CD4-positive, alpha-beta T cell (primary cell): ENCODE measurements at places on chromosomes 13 and 19.

- DNase-seq = no peak
Measured at GRCh38 chr13:79684371-79684770, 203.4 kb downstream of the NDFIP2 start.

DNA sequence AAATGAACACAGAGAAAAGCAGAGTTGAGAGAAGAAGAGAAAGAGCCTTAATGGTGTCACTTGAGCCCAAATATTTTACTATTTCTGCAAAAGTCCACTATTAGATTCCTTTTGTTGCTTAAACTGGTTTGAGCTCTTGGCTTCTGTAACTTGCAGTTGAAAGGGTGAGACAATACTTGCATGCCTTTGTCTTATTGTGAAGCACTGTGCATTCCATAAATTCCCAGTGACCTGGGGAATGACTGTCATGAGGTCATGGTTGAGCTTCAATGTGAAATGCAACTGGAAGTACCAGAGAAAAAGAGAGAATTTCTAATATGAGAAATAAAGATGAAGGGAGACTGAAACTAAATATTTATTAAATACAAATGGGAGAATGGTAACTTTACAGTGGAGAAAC, 310.9 kb downstream of the TDRD3 start:
- DNase-seq = no peak

GRCh38 chr13:67273001-67273400, 42.9 kb upstream of the PCDH9 start:
- DNase-seq = no peak

- no peak for DNase-seq
Measured at GRCh38 chr13:57632276-57633140, 964 bp downstream of the PCDH17 start.

DNA sequence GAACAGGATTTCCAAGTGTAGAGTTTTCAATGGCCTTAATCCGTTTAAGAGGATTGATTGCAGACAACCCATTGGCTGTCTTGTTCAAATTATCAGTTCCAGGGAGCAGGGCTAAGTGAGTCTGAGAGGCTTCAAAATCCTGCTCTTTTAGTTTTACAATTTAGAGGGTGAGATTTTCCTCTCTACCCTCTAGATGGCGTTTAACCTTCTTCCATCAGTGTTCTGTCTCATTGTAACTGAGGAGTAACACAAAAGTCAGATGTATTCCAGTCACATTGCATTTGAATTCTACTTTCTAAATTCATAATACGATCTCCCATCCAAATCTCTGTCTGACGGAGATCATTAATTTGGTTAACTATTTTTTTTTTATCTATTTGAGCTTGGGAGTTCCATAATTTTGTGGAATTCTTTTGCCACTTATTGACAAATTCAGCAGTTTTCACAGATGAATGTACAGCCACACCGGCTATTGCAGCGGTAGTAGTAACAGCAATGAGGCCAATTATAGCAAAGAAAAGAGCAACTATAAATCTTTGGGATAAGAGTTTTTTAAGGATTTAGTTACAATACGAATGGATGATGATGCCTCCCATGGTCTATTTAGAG, 7.8 kb upstream of the C19orf84 start:
- DNase-seq = no peak

GRCh38 chr19:13055213-13056051, 47.2 kb downstream of the LYL1 start:
- DNase-seq = no peak

DNA sequence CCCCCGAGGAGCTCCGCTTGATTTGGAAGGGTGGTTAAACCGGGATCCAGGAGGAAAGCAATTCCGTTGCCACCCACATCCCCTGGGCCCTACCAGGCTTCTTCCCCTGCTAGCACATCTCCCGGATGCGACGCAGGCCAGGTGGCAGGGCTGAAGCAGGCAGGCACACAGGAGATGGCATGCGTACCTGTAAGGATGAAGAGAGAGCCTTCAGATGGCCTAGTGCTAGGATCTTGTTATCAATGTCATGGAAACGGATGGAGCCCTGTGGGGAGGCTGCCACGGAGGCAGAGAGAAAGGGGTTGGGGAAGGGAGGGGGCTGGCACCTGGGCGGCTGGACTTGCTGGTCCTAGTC, 8.5 kb upstream of the SOX1 start:
- DNase-seq = no peak

DNA sequence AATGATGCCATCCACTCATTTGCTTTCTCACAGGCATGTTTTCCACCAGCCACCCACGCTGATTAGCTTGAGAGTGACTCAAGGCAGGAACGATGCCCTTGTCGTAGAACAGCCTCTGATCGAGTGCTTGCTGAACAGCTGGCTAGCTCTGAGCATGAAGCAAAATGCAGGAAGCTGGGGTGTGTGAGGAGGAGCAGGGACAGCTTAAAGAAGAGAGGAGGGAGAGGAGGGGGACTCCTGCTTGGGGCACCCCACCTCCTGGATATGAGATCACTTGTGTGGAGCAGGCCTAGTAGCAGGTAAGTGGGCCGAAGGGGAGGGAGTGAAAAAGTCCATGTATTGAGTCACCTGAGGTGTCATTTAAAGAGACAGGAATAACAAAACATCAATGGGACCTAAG, 48.8 kb downstream of the IRS2 start:
- no peak for DNase-seq

DNA sequence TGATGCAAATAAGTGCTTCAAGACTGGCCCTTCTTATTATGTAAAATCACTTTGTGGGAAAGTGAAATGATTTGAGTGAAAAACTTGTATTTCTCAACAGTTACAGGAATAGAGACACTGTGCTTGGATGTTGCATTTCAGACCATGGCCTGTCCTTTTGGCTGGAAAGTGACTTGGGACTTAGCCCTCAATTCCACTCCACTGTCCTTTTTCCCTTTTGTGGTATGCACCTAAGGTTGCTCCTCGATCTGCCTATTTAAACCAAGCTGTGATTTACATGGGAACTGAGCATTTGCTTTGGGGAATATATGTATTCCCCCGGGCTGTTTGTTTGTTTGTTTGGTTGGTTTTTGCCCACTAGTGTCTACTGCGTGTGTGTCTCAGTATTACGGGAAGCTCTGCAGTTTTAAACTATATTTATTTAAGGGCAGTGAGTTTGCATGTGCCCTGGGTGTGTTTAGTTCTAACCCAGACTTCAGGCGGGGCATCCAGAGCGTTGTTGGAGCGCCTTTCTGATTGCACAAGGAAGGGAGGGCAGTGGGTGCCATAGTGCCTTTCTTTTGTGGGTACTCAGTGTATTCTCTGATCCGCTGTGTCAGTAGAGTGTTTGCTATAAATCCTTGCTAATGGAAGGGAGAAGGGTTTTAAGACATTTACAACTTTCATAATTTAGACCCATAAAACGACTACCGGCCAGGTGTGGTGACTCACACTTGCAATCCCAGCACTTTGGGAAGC, 18.2 kb upstream of the RNF113B start:
- no peak for DNase-seq

DNA sequence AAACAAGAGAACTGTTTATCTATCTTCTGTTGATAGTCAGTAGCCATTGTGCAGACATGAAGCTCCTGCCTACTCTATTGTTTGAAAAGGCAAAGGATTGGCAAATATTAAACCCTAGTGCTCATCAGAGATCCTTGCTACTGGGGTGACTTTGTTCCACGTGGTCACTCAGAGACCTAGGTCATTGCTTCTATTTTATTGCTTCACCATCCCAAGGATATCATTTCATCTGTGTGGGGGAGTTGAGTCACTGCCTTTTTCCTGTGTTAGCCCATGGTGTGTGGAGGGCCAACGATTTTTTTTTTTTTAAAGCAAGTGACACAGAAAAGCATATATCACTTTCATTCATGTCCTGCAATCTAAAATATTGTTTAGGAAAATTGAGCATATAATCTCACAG, 254.1 kb upstream of the RXFP2 start:
- no peak for DNase-seq

DNA sequence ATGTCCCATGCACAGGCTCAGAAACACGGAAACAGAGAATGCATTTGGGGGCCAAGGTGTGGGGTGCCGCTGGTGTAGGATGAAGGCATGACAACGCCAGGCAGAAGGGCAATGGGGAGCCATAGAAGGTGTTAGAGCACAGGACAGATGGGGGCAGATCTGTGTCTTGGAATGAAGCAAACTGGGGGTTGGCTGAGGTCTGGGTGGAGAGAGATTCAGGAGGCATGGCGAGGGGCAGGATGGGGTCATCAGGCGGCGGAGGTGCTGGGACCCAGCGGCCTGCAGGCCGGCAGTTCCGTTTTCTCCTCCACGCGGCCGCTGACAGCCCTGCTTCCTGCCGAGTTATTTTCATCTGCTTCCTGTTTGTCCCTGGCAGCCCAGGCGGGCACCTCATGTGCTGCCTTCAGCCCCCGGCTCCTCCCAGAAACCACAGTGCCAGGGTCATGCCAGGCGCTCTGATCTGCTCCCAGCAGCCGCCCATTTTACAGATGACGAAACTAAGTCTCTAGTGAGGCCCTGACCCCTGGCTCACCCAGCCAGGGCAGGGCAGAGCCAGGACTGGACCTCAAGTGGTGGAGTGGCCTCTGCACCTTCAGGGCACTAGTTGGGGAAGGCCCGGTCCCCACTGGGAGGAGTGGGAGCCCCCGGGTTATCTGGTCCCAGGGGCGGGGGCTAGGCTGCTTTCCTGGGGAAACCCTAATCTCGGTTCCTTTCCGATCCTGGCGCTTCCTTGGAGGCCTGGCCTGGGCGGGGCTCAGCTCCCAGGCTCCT, 2.2 kb downstream of the ARHGAP45 start:
- DNase-seq = peak; percentile 76

- peak; percentile 21 for DNase-seq
Measured at GRCh38 chr13:113904411-113904810, 40.5 kb upstream of the GAS6 start.

- DNase-seq = no peak
Measured at GRCh38 chr13:114059428-114059827, 73.0 kb downstream of the RASA3 start.

- no peak for DNase-seq
Measured at GRCh38 chr19:28471731-28472510, 741.0 kb downstream of the UQCRFS1 start.

GRCh38 chr19:46373491-46374359, 26.8 kb downstream of the PPP5C start:
- DNase-seq = no peak
